Activated CD4-positive, alpha-beta T cell treated with anti-CD3 and anti-CD28 coated beads, Interleukin-2, amount 10 ng/mL, durations not matched to agents 7 days and 5 days (primary cell): ENCODE measurements at places on chromosomes 12 and 14. TPM values are rescaled to one million over a fixed set of nuclear protein-coding genes. Genes with fewer than 3 reads are reported as not detected.

SLC17A8 gene
- total RNA-seq = not detected

- DNase-seq = no peak
- H3K27ac ChIP-seq = no peak overlapping the region
- H3K4me3 ChIP-seq = no peak overlapping the region
- no peaks in the 10 kb centered on the region for H3K36me3 ChIP-seq
- H3K4me1 ChIP-seq = no peaks in the 10 kb centered on the region
These were observed 120.5 kb downstream of the PHETA1 start for GRCh38 chr12:111248236-111249017.

DNA sequence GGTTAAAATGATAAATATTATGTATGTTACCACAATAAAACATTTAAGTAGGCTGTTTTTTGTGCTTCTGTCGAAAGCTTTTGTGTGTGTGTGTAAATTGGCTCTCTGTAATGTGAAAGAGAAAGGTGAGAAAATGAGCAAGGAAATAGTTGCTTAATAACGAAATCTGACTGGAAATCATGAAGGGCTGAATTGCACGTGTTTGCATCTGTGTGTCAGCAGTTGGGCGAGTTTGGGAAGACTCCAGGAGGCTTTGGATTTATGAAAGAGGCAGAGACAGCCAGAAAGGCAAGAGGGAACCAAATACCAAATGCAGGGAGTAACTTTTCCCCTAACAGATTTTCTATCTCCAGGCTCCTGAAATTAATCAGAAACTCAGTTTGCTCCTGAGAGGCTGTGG, 47.2 kb upstream of the PLEKHG3 start:
- no peaks in the 10 kb centered on the region for H3K36me3 ChIP-seq
- DNase-seq = no peak
- H3K4me3 ChIP-seq = no peak overlapping the region
- H3K27me3 ChIP-seq = peaks cover 30% of the 10 kb centered on the region
- no peak overlapping the region for H3K27ac ChIP-seq
- peaks cover 18% of the 10 kb centered on the region for H3K4me1 ChIP-seq

DNA sequence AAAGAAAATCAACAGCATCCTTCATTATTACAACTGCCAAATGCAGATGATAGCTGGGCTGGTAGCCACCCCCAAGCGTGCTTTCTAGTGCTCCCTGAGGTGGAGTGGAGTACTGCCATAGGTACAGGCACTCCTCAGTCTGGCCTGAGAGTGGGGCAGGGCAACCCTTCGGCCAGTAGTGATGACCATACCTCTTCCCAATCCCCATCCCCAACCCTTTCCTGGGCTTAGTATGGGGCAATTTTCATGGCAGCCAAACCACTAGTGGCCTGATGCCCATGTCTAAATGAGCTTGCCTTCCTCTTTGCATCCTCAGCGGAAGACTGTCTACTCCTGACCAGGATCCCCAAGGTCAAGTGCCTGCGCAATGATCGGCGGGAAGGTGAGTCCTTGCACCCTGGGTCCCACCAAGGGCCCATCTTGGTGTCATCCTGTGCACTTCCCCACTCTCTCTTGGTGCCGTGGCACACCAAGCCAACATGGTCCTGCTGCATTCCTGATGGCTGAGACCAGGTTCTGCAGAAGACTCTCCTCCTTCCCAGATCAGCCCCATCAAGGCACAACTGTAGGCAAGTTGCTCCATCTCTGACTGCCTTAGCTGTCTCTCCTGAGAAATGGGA, 65.8 kb downstream of the GALNT16 start:
- no peak overlapping the region for H3K27ac ChIP-seq
- peaks cover 1% of the 10 kb centered on the region for H3K27me3 ChIP-seq
- H3K36me3 ChIP-seq = no peaks in the 10 kb centered on the region

GRCh38 chr14:20376071-20376588, 32.7 kb downstream of the PARP2 start:
- H3K36me3 ChIP-seq = peaks cover 61% of the 10 kb centered on the region
- H3K27me3 ChIP-seq = no peaks in the 10 kb centered on the region
- H3K4me1 ChIP-seq = no peaks in the 10 kb centered on the region

DNA sequence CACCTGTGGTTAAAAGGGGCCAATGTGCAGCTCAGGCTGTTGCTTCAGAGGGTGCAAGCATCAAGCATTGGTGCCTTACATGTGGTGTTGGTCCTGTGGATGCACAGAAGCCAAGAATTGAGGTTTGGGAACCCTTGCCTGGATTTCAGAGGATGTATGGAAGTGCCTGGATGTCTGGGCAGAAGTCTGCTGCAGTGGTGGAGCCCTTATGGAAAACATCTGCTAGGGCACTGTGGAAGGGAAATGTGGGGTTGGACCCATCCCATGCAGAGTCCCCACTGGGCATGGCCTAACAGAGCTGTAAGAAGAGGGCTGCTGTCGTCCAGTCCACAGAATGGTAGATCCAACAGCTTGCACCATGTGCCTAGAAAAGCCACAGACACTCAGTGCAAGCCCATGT, 36.6 kb downstream of the PCNX1 start:
- H3K36me3 ChIP-seq = peaks cover 87% of the 10 kb centered on the region
- DNase-seq = no peak
- no peak overlapping the region for H3K4me3 ChIP-seq
- peaks cover 43% of the 10 kb centered on the region for H3K4me1 ChIP-seq
- peak overlapping the region; percentile 19 for H3K27ac ChIP-seq
- no peaks in the 10 kb centered on the region for H3K27me3 ChIP-seq

DNA sequence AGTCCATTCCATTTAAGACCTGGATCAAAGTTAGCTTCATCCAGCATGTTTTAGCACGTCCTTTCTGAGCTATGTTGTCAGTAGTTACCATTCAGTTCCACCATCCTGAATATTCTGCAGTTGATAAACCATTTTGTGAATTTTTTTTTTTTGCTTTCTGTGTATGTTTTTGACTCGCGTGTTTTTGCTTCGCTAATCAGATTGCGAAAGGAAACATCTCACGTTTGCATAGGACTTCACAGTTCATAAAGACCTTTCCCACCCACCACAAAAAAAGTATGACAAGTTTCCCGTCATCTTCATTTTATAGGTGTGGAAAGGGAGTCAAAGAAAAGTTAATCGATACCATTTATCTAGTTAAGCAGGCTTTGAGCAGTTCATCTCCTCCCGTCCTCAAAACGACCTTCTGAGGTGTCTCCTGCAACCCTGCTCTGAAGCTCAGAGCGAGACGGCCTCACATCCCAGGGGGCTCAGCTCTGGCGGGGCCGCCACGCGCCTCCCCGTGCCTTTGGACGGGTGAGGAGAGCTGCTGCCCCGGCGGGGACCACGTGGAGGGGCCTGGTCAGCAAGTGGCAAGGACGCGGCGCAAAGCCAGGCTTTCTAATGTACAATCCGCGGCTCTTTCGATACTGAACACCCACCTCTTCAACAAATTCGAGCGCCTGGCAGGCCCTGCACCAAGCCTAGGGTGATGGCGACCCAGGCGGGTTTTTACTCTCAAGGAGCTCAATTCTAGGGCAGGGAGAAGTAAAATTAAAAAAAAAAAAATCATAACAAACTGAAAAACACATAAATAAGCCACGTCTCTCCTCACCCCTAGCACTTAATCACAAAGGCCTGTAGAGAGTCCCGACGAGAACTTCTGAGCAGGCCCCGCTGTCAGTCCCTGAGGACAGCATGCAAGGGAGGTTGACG, 988 bp upstream of the TMEM263 start:
- peaks cover 18% of the 10 kb centered on the region for H3K4me1 ChIP-seq
- DNase-seq = no peak
- peaks cover 15% of the 10 kb centered on the region for H3K27me3 ChIP-seq
- H3K4me3 ChIP-seq = peak overlapping the region; percentile 96
- peaks cover 5% of the 10 kb centered on the region for H3K36me3 ChIP-seq

DNA sequence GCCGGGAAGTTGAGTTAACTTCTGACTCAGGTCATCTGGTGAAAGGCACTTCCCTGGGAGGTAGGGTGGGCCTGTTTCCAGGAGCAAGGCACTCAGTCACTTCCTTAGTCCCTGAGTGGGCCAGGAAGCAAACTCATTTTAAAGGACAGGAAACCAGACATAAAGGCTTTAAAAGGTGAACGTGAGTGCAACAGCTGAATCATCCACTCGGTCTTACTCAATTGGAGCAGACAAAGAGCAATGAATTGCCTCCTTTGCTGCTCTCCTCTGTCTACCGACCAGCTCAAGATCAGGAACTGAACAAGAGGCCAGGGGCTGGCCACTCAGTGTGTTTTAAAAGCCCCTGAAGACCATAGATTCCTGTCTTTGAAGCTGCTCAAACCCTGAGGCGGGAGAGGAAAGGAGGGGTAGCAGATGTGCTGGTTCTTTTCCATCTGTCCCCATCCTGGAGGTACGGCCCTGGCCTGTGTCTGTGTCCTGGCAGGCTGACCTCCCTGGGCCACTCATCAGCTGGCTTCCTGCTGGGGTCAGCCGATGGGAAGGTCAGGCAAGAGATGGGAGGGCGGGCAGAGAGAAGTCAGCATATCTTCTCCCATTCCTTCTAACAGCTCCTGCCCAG, 148.9 kb downstream of the PPM1H start:
- no peak overlapping the region for H3K4me3 ChIP-seq
- H3K27me3 ChIP-seq = peaks cover 4% of the 10 kb centered on the region
- no peaks in the 10 kb centered on the region for H3K36me3 ChIP-seq
- DNase-seq = no peak
- peaks cover 16% of the 10 kb centered on the region for H3K4me1 ChIP-seq

DNA sequence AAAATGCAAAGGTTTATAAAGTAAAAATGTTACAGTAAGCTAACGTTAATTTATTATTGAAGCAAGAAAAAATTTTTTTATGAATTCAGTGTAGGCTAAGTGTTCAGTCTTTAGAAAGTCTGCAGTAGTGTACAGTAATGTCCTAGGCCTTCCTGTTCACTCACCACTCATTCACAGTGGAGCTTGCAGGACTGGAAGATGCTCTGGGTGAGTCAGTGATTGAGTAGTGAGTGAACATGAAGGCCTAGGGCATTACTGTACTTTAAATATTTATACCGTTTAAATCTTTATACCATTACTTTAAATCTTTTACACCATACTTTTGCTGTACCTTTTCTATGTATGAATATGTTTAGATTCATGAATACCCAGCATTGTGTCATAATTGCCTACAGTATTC, 120.3 kb upstream of the SLC38A4 start:
- H3K27ac ChIP-seq = no peak overlapping the region
- no peaks in the 10 kb centered on the region for H3K27me3 ChIP-seq
- no peaks in the 10 kb centered on the region for H3K4me1 ChIP-seq
- no peak overlapping the region for H3K4me3 ChIP-seq
- H3K36me3 ChIP-seq = no peaks in the 10 kb centered on the region

DNA sequence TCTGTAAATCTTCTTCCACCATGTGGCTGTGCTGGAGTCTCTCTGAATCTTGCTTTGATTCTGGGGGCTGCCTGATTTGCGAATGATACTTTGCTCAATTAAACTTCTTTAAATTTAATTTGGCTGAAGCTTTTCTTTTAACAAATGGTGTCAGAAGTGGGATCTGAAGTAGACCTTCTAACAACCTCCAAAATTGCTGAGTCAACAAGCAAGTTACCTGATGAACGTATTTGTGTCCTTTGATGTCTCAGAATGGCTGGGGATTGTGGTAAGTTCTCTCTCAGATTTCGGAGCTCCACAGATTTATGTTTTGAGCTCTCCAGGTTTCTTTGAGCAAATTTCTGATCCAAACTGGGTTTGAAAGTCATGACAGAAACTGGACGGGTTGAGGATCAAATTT, 1.9 kb upstream of the OR4E1 start:
- no peaks in the 10 kb centered on the region for H3K36me3 ChIP-seq
- H3K4me3 ChIP-seq = no peak overlapping the region
- DNase-seq = no peak
- no peaks in the 10 kb centered on the region for H3K4me1 ChIP-seq
